Erythroblast (primary cell): ENCODE measurements at places on chromosomes 7 and 10.

DNA sequence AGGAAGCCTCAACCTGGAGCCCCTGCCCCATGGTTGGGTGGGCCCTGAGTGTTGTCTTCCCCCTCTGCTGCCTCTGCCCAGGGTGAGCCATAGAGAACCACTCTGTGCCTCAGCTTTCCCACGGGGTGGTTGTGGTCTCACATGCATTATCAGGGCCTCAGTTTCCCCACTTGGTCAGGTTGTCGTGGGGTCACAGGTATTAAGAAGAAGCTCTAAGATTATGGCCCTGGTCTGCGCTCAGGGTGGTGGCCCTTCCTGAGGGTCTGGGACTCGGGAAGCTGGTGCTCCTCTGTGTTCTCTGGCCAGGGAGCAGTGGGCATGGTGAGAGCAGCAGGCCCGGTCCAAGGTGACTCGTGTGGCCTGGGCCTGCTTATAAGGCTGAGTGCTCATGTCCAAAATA, 17.8 kb downstream of the LRRC27 start:
- DNase-seq = no peak

- no peak for DNase-seq
Observed at GRCh38 chr7:6172910-6173295, 99.5 kb downstream of the CYTH3 start.

GRCh38 chr10:91201213-91201996, 19.1 kb upstream of the PCGF5 start:
- peak; percentile 29 for DNase-seq

DNA sequence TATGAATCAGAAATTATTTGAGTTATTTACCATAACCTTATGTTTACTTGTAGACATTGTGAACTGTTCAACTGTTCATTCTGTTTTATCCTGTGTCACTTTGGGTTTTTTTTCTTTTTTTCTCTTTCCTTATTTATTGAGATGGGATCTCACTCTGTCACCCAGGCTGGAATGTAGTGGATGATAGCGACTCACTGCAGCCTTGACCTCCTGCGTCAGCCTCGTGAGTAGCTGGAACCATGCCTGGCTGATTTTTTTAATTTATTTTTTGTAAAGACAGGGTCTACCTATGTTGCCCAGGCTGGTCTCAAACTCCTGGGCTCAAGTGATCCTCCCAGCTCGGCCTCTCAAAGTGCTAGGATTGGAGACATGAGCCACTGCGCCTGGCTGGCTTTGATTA, 97.1 kb downstream of the CSTF2T start:
- no peak for DNase-seq

- peak; percentile 11 for DNase-seq
Observed at GRCh38 chr10:93745408-93746065, 12.2 kb upstream of the LGI1 start.
